ENCODE measurements at places on chromosomes 1 and 21.

GRCh38 chr1:115052454-115053083 lies 22.9 kb downstream of the TSHB start:
- peak; percentile 84 for DNase-seq

GRCh38 chr1:235941876-235942624 lies 75.3 kb upstream of the LYST start:
- no peak for DNase-seq

DNA sequence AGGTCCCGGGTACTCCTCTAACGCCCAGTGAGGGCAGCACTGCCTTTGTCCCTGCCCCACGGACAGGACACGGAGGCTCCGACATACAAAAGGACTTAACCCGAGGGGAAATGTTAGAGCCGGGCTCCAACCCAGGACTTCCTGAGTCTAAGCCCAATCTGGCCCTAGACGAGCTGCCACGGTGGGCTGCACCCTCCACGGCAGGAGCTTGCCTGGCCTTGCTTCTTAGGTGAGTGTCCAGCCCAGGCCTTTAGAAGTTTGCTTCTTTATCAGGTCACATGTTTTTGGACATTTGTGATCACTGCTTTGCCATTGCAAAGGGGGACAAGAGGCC lies 11.0 kb upstream of the TMEM200B start:
- DNase-seq: no peak

GRCh38 chr1:151578941-151579340 lies 32.9 kb upstream of the SNX27 start:
- DNase-seq: no peak

DNA sequence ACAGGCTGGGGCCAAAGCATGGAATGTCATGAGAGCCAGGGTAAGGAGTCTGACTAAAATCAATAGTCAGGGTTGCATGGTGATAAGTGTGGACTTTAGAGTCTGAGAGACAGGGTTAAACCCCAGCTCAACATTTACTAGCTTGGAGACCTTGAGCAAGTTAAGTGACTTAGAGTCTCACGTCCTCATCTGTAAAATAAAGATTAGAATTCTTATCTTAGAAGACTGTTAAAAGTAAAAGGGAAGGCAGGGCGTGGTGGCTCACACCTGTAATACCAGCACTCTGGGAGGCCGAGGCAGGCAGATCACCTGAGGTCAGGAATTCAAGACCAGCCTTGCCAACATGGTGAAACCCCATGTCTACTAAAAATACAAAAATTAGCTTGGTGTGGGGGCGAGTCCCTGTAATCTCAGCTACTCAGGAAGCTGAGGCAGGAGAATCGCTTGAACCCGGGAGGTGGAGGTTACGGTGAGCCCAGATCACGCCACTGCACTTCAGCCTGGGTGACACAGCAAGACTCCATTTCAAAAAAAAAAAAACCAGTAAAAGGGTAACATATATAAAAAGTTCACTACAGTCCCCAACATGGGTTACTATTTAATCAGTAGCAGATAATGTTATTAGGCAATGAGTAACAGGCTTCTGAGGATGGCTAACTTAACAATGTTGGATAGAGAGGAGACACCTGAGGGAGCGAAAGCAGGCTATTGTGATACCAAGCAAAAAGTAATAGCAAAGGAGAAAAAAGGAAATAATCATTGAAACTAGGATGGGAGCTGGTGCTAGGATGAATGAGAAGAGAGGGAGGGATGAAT lies 20.8 kb downstream of the TMCO1 start:
- DNase-seq: no peak

- DNase-seq: no peak
These were observed 15.5 kb upstream of the PSMG1 start for GRCh38 chr21:39198800-39199199.

- no peak for DNase-seq
These were observed 169.3 kb upstream of the ZP4 start for GRCh38 chr1:238060061-238060460.

DNA sequence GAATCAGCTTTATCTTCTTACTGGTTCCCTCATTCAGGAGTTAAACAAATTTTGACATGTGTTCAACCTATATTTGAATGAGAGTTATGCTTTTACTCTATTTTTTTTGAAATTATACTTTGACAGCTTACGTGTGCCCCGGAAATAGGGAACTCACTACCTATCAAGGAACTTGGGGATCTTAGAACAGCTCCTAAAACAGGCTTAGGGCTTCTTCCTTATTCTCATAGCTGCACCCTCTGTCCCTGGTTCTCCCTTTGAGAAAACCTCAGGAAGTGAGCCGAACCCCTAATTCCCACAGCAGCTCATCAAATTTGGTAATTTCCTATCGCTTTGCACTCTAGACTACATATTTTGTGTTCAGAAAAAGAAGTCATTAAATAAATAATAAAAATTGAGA lies 81.2 kb upstream of the RUNX3 start:
- no peak for DNase-seq

DNA sequence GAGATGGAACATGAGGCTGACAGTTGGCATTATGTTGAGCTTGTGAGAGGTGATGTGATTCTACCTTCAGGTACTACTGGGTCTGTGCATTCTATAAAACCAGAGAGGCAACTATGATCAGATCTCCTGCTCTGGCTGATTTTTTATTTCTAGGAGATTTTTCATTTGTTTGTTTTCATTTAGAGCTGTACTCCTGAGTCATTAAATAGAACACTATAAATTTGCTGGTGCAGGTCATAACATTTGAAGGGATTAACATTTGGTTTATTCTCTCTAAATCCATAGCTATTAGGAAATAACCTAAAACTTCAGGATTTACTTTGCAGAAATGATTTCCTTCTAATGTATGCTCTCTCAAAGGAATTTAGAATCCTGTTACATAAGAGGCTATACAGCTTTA lies 42.9 kb downstream of the MAGI3 start:
- no peak for DNase-seq

GRCh38 chr1:168084396-168085231 lies 52.1 kb downstream of the GPR161 start:
- DNase-seq: peak; percentile 72

GRCh38 chr1:68229650-68230483 lies 2.5 kb downstream of the WLS start:
- no peak for DNase-seq

DNA sequence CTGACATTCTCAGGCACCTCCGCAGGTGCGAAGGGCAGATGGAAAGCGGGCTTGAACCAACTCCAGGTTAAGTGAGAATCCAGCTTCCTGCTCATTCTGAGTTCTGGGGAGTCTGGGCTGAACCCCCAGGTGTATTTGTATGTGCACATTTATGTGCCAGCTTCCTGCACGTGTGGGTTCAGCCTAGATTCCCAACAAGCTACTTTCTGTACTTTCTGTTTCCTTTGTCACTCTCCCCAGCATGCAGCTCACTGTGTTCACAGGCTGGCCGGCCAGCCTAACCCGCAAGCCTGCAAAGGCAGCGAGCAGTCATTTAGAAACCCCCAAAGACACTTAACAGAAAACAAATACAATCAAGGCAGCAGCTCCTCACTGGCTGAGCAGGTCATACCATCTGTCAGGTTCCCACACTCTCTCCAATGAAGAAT lies 1.3 kb upstream of the IL19 start:
- no peak for DNase-seq

DNA sequence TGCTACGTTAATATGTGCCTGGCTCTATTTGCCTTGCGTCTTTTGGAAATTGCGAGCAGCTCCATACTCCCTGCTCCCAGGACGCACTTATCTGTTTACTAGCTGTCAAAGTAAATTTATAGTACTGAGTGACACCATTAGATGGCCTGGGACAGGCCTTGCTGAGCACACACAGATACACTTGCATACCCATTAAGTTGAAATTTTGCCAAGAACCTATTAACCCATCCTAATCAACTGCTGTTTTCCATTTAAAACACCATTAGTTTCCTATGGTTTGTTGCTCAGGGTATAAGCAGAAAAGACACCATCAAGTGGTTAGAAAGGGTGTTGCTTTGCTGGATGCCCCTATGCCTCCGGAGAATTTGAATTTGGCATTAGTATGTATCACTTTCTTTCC lies 187.3 kb downstream of the SLC44A5 start:
- DNase-seq: peak; percentile 25

DNA sequence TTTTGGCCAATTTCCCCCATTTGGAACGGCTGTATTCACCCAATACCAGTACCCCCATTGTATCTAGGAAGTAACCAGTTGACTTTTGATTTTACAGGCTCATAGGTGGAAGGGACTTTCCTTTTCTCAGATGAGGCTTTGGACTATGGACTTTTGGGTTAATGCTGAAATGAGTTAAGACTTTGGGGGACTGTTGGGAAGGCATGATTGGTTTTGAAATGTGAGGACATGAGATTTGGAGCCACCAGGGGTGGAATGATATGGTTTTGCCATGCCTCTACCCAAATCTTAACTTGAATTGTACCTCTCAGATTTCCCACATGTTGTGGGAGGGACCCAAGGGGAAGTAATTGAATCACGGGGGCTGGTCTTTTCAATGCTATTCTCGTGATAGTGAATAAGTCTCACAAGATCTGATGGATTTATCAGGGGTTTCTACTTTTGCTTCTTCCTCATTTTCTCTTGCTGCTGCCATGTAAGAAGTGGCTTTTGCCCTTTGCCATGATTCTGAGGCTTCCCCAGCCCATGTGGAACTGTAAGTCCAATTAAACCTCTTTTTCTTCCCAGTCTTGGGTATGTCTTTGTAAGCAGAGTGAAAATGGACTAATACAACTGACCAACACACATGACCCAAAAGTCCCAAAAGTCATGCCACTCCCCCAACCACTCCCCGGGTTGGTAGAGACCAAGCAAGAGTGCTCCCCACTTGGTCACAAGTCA lies 35.4 kb upstream of the ZNF496 start:
- no peak for DNase-seq

GRCh38 chr1:209041927-209042326 lies 541.6 kb upstream of the CAMK1G start:
- DNase-seq: no peak

DNA sequence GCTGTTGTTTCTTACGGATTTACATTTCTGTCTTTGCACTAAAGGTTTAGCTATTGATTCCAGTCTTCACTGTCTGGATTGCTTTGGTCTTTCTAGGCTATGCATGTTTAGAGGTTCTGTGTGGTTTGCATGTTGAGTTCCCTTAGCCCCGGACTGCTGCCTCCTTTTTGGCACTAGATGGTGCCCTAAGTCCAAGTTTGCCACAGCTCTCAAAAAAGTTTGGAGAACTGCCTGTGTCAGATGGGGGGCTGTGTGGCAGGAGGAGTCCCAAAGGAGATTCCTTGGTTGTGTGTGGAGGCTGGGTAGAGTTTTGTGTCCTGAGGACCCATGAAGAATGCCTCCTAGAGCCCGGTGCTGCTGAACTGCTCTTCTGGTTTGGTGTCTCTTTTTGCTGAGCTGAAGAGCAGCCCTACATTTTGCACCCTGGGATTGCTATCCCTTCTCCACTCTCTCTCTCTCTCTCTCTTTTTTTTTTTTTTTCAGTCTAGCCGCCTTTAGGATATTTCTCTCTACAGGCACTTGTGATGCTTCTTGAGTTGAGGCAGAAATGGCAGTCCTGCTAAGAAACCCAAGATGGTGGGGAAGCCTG lies 74.4 kb downstream of the PTGS2 start:
- DNase-seq: peak; percentile 73

GRCh38 chr1:168728473-168729404 lies at the start of gene DPT:
TSS of gene DPT (minus strand) at chr1:168729206. CDS start at chr1:168729174, 32 bp downstream.
- DNase-seq: no peak

DNA sequence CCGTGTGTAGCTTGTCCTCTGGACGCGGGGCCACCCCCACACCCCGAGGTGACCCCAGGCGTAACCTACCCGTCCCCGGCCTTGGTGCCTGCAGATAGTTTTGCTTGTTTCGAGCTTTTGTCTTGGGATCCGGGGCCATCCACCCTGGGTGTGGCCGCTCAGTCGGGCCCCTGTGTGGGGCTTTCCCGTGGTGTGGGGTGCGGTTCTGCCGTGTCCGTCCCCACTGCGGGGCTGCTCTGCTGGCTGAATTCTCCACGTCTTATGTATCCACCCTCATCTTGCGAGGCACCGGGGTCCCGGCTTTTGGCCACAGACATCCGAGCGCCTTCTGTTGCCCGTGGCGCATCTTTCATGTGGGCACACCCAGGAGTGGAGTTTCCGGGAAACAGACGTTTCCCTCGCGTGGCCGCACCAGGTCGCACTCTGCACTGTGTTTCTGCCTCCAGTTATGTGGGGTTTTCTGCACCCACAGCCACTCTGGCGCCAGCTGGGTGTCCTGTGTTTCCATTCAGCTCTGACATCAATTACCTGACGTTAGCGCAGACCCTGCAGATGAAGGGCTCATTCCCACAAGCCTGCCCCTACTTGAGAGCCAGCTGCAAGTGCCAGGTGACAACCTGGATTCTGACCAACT lies 64.9 kb downstream of the PRKCZ start:
- no peak for DNase-seq

- no peak for DNase-seq
These were observed 128.3 kb downstream of the ELAVL4 start for GRCh38 chr1:50237056-50237455.

GRCh38 chr1:59482986-59483385 lies 186.1 kb downstream of the FGGY start:
- no peak for DNase-seq

DNA sequence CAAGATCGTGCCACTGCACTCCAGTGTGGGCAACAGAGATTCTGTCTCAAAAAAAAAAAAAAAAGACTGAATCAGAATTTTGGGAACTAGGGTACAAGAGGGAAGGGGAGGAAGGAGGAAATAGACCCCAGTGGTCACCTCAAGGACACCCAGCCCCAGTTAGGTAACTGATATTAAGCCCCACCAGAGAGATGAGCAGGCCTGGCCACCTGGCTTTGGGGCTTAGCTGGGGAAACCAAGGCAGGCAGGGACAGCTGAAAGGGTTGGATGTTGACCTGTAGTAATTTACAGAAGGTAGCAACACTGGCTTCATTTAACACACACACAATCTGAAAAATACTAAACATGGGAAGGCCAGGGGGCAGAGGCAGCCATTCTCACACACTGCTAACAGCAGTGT lies 5.2 kb upstream of the C1orf122 start:
- no peak for DNase-seq

DNA sequence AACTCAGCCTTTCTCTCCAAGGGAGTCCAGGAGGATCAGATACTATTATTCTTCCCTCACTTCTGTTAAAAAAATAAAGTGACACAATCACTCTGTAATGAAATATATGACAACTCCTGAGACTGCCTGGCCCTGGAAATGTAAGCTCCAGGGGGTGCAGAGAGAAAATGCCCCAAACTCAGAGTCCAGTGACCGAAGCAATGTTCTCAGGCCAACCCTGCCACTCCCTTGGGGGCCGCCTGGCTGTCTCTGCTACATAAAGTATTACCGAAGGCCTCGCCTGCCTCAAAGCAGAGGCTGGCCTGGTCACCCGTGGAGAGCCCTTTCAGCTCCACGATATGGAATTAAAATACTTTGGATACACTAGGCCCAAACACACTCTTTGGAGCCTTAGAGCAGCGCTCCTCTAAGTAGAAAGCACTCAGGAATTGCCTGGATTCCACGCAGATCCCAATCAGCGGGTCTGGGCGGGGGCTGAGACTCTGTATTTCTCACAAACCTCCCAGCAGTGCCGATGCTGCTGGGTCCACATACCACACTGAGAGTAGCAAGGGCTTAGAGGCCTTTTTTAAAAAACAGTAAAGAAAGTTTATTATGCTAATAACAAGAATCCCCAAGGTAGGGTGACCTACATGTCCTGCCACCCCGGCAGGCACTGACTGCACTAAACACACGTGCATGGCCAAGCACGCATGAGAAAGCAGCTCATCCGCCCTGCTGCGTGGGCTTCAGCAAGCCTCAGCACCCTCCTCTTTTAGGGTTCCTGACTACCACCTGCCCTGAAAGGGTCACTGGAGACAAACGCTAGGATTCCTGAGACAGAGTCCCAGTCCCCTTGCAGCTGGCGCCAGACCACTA lies 31.1 kb downstream of the TMCO4 start:
- no peak for DNase-seq

- no peak for DNase-seq
These were observed 192.8 kb upstream of the NR5A2 start for GRCh38 chr1:199834711-199835110.
